Stimulated activated CD8-positive, alpha-beta memory T cell treated with anti-CD3 and anti-CD28 coated beads, Interleukin-4, amount 100 ng/mL, for 48 hours (primary cell): ENCODE measurements at places on chromosomes 5 and 9.

DNA sequence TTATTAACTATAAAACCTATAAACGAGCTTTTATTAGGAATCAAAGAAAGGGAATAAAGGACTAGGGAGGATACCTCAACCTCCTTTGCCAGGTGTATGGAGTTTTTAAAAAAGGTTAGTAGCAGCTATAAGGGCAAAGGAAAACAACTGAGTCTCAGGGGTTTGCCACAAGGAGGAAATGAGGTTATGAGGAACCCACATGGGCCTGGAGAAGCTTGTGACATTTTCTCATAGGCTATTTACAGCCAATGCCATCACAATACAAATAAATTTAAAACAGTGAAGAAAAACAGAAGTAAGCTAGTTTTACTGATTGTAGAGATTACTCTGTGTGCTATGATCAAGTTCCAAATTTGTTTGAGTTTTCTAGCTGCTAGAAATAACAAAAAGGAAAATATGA, 92.6 kb downstream of the CDKN2A start:
- no peak for DNase-seq

- no peak for DNase-seq
Measured at GRCh38 chr9:130849356-130849755, 14.3 kb downstream of the ABL1 start.

- DNase-seq, result no peak
Measured at GRCh38 chr5:173998531-173998930, 9.6 kb downstream of the C5orf47 start.

DNA sequence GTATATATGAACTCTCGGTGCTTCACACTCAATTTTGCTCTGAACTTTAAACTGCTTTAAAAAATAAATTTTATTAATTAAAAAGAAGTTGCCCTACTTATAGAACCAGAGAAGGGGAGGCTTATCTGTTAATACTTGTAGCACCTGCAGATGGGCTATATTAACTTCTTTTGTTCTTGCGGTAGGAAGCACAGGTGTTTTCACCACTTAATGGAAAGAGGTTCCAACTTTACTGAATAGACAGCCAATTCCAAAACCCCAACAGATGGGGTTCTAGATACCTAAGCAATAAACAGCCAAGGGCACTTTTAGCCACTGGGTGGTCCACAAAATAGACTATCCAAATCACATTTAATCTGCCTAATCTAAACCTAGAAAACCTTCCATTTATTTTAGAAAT, 65.4 kb downstream of the SSBP2 start:
- no peak for DNase-seq

GRCh38 chr9:19298436-19299000, 68.0 kb downstream of the DENND4C start:
- DNase-seq, result no peak

- no peak for DNase-seq
Measured at GRCh38 chr5:140182803-140183367, 7.9 kb downstream of the CYSTM1 start.

DNA sequence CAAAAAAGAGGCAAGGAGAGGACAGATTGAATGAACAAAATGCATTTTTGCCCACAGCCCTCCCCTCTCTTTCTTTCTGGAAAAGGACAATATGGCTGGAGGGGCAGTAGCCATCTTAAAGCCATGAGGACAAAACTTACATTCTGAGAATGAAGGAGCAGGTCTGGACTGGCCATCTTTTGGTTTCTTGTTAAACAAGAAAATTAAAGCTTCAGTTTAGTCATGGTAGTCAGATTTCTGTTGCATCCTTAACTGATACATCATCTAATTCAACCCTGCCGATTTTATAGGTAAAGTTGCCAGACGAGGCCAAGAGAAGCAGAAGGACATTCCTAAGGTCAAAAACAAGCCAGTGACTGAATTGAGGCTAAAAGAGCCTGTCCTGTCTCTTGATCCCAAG, 31.5 kb upstream of the INSYN2B start:
- DNase-seq, result no peak

- DNase-seq, result peak; percentile 70
Measured at GRCh38 chr5:139246394-139246793, 47.1 kb upstream of the MATR3 start.
